ENCODE measurements at places on chromosomes 5 and 9.

DNA sequence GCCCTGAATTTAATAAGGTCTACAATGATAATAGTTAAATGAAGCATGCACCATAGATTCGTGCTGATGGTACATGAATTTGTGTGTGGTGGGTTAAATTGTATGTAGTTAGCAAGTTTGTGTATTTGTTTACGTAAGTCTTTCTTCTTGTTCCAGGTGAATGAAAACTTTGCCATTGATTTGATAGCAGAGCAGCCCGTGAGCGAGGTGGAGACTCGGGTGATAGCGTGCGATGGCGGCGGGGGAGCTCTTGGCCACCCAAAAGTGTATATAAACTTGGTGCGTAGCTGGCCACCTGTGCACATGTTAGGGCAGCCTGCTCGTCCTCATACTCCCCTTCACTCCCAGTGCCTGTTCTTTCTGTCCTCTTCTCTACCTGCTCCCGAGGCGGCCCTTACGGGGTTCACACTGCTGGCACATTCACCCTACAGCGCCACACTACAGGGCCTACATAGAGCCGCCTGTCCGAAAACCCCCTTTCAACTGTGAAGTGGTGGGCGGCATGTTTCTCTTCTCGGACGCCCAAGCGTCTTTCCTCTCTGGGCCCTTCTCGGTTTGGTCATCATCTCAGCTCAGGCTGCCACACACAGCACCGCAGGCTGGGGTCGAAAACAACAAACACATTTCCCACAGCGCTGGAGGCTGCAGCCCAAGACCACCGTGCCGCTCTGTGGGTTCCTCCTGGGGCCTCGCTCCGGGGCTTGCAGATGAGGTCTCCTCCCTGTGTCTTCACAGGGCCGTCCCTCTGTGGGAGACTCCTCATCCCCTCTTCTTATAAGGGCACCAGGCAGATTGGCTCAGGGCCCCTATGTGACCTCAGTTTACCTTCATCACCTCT is 13.2 kb downstream of the NDUFS6 start:
- no peak for DNase-seq

DNA sequence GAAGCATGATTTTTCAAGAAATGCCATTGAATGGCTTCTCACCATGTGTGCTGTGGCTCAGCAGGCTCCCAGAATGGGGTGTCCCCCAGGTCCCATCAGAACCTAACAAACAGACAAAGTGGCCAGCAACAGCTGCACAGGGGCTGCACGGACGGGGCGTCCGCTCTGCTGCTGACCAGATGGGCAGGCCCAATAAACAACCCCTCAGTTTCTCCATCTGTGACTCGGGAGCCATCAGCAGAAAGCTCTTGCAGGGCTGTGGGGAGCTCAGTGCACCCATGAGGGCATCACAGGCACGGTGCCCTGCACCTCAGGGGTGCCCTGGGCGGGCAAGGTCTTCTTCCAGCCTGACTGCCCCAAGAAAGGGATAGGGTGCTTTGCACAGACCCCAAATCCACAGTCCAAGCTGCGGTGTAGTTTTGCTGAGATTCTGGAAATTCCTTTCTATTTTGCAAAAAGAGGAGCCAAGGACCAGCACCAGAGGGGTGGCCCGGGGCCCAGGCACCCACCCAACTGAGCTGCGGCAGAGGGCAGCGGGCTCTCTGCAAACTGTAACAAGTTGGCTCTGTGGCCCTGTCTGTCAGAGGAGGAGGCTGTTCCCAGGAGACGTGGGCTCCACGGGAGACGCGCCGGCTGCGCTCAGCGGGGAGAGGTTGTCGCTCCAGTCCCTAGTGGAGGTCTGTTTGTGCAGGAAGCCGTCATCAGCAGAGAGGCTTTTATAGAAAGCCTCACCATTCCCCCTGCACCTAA is 138.7 kb upstream of the PPP1R26 start:
- DNase-seq = no peak

- DNase-seq = no peak
Measured at GRCh38 chr9:94666364-94667099, 27.2 kb upstream of the FBP1 start.

- DNase-seq = no peak
Measured at GRCh38 chr5:505951-506525, 18.2 kb downstream of the SLC9A3 start.

GRCh38 chr5:134580001-134580460 is 52.6 kb downstream of the SAR1B start:
- no peak for DNase-seq

DNA sequence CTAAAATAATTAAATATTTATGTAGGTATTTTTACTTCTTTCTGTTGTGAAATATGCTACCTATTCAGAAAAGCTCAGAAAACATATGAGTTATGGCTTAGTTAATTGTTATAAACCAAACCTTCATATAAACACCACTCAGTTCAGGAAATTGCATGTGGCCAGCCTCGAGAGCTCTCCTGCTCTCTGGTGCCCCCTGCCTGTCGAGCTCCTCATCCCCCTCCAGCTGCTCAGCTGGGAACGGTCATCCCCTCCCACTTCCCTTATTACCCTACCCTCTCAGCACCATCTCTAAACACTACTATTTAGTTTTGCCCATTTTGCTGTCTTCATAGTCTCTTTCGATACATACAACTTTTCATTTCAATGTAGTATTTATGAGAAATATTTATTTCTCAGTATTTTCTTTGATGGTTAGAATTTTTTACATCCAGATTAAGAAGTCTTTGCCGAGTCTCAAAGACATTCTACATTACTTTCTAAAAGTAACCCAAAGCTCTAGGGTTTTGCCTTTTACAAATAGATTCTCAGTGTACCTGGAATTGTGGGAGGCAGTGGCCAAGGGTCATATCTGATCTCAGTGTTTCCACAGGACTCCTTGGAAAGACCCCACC is 51.2 kb upstream of the SEMA4D start:
- DNase-seq = peak; percentile 86

GRCh38 chr5:78001197-78001596 is 225.1 kb upstream of the TBCA start:
- no peak for DNase-seq

DNA sequence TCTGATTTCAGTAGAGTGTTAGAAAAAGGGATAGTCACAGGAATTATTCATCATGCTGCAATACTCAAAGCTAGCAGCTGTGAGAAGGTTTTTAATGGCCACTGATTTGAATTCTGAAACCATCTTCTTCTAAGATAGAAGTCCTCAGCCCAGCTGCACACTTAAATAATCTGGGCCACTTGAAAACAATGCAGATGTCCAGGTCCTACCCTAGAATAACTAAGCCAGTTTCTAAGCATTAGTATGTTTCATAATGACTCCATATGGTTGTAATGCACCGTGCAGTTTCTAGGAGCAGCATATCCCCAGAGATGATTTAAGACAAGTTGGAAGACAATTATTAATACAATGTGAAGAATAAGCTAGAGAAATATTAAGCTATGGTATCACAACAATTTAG is 159.9 kb upstream of the FBXL17 start:
- no peak for DNase-seq

- DNase-seq = peak; percentile 54
Measured at GRCh38 chr9:122095010-122095767, 2.1 kb upstream of the TTLL11 start.

DNA sequence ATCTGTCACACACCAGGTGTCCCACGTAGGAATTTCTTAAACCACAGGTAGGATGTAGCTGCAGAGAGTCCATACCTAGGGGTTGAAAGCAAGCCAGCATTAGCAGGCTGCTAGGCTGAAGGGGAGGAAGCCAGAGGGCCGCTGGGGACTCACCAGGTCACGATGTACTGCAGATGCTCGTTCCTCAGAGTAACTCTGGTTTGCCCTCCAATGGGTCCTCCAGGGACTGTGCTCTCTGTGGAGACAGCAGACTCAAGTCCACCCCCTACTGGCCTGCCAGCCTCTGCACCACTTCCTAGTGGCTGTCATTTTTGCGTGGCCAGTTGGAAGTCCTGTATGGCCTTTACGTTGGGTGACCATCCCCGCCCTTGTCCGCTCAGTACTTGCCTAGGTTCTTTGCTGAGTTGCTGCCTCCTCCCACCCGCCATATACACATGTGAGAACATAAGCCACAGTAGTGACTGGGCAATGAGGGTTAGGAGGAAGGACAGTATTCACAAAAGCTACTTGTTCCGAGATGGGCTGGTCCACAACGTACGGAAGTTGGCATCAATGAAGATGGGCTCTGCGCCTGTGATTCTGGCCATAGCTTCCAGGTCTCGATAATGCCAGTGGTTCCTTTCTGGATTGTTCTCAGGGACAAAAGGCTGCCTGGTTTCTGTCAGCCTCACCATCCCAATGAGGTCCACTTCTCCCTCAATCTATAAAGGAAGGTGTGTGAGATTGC is 4.1 kb downstream of the RPL7A start:
- peak; percentile 49 for DNase-seq

DNA sequence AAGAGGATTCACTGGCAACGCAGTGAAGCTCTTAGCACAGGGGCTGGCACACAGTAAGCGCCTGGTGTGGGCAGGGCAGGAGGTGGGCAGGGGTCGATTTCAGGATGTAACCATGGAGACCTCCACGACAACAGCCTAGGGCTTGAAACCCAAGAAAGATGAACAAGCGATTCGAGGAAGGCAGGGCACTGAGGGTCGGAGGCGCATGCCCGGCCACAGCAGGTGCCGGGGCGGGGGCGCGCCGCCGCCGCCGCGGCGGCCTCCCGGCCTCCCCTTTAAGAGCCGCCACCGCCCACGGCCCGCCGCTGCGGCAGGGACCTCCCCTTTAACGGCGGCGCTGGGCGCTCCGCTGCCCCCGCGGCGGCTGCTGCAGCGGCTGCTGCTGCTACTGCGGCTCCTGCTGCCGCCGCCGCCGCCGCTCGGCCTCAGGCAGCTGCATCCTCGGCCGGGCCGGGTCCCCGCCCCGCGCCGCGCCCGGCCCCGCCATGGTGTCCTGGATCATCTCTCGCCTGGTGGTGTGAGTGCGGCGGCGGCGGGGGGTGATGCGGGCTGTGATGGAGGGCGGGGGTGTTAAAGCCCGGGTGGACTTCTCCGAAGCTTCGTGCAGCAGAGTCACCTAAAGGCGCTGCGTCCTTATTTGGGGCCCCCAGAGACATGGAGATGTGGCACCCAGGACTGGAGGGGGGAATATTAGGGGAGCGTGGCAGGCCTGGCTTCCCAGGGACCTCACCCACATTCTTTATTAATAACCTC is at the start of gene REEP2:
Gene REEP2, plus strand, starts transcription at position 334 of the 753 bp plus-strand sequence. Its CDS starts 152 bp downstream, at position 486.
- peak; percentile 77 for DNase-seq

DNA sequence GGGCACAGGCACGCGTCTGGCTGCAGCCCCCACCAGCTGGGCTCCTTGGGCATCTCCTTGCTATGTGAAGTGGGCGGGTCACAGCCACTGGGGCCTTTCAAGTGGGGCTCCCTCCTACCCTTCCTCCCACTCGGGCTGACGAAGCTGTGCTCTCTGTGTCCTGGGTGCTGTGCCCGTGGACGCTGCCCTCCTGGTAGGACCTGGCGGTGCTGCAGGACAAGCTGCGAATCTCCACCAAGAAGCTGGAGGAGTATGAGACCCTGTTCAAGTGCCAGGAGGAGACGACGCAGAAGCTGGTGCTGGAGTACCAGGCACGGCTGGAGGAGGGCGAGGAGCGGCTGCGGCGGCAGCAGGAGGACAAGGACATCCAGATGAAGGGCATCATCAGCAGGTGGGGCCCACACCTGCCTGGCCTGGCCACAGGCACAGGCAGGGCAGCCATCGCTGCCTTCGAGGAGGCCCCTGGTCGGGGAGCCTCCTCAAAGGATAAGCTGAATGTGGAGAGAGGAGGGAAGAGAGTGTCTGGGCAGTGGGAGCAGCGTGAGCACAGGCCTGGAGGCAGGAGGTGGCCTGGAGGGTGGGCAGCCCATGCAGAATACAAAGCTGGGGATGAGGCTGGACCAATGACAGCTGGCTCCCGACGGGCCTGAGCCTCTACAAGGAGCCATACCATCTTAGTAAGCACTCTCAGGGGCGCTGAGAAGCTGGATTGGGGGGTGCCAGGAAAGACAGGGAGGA is 124.7 kb downstream of the DAB2IP start:
- DNase-seq = no peak

DNA sequence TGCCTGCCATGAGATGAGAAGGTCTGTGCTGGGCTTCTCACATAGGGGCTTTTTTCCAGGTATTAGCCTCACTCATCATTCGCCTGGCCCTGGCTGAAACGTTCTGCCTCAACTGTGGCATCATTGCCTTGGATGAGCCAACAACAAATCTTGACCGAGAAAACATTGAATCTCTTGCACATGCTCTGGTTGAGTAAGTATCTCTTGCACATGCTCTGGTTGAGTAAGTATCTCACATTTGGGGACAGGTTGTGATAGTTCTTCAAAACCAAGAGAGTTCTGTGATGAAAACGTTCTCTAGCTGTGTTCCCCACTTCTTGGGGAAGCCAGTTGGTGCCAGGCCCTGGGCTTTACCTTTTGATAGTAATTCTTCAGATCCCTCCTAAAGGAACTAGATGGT is 17.4 kb upstream of the IL13 start:
- no peak for DNase-seq

GRCh38 chr9:110029429-110029955 is 178.5 kb downstream of the C9orf152 start:
- DNase-seq = no peak
